T1000 (cell line): ENCODE measurements at places on chromosomes 3 and 15.

- DNase-seq: no peak
Measured at GRCh38 chr3:89375451-89375850, 268.0 kb downstream of the EPHA3 start.

GRCh38 chr3:12325586-12326515 lies 37.0 kb downstream of the PPARG start:
- DNase-seq: no peak

- no peak for DNase-seq
Measured at GRCh38 chr3:38334142-38335055, 12.2 kb upstream of the XYLB start.

- DNase-seq: no peak
Measured at GRCh38 chr3:193819117-193820010, 226.4 kb downstream of the OPA1 start.

DNA sequence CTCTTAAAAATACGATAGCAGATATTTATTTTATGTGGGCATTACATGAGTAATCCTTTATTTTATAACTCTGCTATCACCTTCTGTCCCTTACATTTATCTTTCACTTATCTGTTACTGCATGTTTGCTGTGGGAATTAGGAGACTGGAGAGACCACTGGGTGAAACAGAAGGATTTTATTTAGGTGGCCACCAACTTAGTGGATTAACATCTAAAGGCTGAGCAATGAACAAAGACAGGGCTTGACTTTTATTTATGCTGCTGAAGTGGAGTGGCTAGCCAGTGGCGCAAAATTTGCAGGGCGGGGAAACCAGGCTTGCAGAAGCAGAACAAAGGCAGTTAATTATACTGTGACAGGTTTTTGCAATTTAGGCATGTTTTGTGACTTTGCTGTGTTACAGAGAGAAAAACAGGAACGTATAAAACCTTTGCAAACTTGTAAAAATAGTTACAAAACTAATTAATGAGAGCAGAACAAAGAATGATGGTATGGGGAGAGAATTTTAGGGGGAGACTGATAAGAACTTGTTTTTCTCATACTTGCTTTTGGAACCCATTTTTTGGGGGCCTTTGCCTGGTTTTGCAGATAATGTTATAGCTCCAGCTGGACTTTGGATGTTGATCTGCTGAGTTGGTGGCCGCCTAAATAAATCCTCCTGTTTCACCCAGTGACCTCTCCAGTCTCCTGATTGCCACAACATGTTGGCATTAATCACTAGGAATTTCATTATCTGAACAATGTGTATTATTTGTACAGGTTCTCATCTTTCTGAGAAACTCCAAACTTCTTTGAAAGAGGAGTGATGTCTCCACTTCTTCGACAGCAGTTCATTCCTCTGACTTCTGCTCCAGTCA lies 18.0 kb downstream of the KLHL24 start:
- DNase-seq: no peak

GRCh38 chr3:31029706-31030105 lies 135.2 kb upstream of the GADL1 start:
- DNase-seq: no peak

GRCh38 chr3:25536521-25537391 lies 108.7 kb downstream of the RARB start:
- no peak for DNase-seq
